ENCODE measurements at places on chromosomes 1 and 21.

- DNase-seq, result no peak
Measured at GRCh38 chr1:16396591-16396990, 29.5 kb downstream of the SZRD1 start.

- no peak for DNase-seq
Measured at GRCh38 chr1:19042675-19043578, 86.5 kb upstream of the IFFO2 start.

DNA sequence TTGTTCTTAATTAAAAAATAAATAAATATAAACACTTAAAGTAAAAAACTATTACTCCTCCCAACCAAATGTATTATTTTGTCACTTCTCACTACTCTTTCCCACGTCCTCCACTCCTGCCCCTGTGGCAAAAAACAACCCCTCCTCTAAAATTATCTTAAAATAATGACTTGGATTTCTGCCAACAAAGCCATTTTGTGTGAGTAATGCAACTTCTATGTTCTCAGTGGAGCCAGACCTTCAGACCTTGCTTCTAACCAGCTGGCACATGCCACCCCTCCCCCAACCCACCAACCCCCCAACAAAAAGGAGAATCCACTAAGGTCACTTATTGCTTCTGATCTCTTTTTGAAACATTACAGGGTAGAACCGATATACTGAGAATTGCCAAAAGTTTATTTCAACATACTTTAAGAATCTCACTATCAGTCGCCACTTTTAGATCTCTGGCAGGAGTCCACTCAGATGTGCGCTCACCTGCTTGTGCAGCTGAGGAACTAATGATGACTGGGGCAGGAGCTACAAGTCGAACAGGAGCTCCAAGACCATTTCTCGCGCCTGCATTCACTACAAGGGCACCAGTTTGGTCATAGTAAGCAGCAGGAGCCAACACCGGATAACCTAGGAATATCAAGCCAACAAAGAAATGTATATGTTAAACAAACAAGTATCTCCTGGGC lies 58.3 kb upstream of the SDC3 start:
- DNase-seq, result no peak

DNA sequence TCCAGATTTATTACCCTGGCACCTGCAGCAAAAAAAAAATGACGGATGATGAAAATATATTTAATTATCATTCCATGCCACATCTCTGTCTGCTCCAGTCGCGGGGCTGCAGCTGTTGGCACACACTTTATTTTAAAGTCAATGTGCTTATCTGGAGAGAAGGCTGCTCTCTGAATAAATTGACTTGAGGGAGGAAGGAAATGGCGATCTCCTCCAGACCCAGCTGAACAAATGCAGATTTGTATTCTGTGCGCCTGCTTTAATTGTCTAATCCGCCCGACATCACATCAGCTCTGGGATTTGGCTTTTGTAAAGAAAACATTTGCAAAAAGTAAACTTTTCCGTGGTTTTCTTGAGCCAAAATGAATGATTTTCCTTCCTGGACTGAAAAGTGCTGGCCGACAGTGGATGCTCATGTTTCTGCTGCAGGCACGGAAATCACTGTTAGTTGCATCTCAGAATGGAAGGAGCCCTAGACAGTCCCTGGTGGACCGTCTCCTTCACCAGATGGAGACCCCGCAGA lies 150.2 kb downstream of the CAMTA1 start:
- DNase-seq, result no peak

DNA sequence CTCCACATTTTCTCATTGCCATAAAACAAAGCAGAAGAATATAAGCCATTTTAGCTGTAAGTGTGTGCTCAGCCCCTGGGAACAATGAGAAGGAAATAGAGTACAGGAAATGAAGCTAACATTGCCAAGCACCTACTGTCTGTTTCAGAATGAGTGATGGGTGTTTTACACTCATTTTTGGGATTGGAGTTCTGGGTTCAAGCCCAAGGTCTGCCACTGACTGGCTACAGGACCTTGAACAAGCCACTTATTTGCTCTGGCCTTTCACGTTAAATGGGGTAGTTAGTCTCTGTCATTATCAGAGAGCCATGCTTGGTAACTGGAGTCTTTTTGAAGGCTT lies 80.7 kb upstream of the KAZN start:
- no peak for DNase-seq

DNA sequence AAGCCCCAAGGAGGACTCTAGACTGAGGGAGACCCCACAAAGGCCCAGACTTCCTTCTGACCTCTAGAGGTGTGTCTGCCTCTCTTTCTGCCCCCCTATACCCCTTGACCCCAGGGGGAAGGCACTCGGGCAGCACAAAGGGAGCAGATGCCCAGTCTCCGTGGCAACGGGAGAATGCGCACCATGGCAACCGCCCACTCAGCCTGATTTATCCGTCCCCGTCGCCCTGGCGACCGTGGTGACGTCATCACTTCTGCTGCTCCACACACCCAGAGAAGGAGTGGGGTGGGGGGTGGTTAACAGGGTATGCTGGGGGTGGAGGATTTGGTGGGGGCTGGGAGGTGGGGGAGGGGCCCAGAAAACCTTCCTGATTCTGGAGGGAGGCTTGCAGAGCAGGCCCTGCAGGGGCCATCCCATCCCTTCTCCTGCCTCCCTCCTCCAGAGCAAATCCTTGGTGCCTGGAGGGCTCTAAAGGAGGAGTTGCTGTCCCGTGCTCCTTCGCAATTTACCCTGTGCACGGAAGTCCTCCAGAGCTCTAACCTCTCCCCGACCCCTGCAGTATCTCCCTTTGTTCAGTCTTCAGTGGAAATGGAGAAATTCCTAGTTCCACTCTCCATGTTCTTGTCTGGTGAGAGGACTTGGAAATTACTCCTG lies 6.3 kb downstream of the CELF3 start:
- no peak for DNase-seq

DNA sequence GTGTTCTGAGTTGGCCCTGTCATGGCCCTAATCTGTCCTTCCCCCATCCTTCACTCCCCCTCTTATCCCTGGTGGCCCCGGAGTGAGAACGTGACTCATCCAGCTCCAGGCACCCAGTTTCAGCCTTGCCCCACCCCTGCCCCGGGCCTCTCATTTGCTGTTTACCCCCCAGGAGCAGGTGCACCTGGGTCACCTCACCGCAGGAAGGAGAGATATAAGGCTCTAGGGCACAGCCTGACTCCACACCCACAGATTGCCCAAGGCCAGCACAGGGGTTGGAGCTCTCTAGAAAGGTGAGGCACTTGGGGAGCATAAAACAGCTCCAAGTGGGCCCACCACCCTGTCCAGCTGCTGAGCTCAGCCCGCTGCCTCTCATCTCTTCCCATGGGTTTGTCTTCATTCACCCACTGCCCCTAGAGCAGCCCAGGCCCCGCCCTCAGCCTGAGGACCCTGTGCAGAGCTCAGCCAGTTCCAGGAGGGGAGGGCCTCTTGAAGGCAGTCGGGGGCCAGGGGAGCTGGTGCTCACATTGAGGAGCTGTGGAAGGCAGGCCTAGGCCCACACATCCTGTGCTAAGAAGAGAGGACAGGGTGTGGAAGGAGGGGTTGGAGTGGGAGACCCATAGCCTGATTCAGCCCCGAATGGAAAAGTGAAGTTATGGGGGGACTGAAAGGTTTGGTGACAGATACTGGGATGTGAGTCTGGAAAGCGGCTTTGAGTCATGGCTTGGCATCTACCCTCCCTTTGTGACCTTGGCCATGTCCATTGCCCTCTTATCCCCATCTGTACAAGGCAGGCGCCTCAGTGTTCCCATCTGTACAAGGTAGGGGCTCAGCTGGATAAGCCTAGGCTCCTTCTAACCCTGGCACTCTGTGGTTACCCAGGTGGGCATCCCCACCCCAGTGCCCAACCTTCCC lies 16.1 kb upstream of the GPR37L1 start:
- no peak for DNase-seq

DNA sequence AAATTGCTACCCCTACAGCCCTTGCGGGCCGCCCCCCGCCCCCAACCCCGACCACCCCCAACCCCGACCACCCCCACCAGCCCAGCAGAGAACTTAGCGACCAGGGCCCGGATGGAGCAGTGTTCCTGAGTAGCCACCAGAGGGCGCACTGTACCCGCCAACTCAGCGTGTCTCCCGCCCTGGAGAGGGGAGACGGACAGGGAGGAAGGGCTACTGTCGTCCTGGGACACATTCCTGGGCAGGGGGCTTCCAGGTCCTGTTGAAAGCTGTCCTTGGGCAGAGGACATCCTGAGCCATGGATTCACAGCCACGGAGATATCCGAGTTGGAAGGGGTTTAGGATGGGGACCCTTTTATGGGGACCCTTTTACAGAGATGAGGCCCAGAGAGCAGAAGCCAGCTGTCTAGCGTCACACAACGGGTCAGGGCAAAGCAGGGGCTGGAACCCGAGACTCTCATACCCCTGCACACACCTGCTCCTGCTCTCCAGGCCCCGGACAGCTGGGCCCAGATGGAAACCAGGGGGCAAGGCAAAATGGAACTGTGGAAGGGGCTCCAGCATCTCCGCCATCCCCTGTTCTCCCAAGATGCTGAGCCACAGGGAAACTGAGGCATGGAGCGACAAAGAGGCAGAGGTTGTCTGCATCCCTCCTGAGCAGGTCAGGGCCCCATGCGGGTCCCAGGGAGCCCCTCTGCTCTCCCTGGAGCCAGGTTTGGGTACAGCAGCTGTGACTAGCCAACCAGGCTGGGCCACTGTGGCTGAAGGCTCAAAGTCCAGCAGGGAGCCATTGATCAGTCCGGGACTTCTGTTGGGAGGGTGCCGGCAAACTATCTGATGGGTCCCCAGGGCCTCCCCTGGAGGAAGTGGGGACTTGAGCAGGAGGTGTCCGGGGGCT lies 25.0 kb upstream of the LAPTM5 start:
- DNase-seq, result peak; percentile 62

- DNase-seq, result no peak
Measured at GRCh38 chr1:169108863-169109560, 2.5 kb downstream of the ATP1B1 start.

DNA sequence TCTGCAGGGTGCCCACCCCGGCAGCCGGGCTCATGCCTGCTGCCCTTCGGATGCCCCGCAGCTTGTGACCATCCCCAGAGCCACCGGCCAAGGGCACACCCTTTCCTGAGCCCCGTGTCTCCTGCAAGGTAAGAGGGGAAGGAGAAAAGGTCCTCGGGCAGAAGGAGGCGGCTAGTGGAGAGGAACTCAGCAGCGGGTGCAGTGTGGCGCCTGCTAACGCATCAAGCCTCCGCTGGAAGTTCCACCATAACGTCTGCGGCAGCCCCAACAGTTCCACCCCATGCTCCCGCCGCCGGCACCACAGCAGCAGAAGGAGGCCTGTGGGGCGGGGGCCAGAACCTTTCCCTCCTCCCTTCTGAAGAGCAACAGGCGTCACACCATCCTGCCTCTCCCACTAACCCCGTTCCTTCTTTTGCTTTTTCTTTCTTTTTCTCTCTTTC lies 990 bp downstream of the VWA5B1 start:
- no peak for DNase-seq

- no peak for DNase-seq
Measured at GRCh38 chr1:31238986-31239613, 587 bp downstream of the NKAIN1 start.

DNA sequence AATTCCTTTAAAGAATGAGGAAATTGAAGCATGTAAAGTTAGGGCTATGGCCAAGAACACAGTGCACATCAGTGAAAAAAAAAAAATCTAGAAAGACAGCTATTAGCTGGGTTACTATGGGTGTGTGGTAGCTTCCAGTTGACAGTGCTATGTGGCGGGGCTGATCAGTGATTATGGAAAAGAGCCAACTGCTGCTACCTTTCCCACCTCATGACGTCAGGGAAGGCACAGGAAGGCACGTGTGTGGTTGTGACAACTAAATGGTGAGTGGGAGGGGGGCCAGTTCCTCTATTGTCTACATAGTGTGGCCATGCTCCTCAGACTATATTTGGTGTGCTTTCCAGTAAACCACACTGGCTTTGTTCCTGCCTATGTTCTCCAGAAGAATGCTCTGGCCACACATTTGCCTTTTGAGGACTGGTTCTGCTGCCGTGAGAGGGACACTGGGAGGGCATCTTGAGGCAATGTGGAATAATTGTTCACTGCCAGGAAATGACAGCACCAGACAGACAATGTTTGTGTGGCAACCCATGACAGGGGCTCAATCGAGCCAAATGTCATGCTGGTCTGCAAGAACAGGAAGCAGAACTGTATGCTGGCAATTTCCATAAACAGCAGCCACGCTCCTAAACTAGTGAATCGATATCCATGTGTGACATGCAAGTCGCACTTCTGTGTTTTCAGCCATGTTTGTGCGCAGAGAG lies 3.0 kb upstream of the SDE2 start:
- DNase-seq, result peak; percentile 93

DNA sequence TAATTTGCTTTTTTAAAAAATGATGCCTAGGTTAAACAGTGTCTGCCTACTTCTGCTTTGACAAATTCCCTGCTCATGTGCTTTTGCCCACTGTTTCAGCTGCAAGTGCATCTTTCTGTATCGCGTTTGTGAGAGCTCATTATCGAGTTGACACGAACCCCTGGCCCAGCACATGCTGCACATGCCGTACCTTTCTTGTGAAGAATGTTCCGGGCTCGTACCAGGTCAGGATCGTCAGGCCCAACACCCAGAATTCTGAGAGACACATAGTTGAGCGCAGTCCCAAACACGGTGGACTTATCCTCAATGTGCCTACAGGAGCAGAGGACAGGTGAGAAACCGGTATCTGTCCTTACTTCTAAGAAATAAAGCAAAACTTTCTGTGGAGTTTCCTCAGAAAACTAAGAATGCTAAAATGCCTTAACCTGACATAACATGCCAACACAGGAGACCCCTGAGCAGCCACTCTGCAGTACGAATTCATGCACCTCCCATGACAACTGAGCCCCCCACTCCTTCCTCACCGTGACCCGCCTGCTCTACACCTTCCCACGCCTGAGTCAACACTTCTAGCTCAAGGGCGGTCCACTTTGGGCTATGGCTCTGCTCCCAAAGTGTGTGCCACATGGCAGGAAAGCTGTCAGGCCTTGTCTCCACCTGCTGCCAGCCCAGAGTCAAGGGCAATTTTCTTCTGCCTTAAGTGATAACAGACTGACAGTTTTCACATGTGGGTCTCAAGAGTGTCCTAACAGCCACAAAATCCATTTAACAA lies 6.7 kb downstream of the LSS start:
- DNase-seq, result no peak

DNA sequence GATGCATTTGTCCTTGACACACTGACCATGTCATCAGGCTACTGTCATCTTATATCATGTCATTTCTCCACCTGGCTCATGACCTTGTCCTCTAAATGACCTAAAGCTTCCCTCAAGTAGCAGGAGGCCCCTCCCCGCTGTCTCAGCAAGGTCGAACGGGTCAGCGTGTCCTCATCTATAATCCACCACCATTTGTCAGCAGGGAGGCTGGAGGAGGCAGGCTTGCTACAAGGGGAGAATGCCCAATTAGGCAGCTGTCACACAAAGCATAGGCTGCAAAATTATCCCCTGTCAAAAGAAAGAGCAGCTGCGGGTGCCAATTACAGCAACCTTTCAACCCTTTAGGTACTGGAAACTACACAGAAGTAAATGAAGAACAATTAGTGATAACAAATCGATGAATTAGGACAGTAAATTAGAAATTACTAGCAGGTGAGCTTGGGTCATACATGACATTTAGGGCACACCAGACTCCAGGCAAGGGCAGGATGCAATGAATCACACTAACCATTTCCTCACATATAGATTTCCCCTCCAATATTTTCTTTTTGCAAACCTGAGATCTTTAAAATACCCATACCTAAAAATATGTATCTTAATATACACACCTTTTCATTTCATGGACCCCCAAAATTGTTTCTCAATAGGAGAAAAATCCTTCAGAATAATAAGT lies 61.2 kb downstream of the NRIP1 start:
- no peak for DNase-seq

GRCh38 chr1:161089938-161090337 lies 580 bp upstream of the NECTIN4 start:
- no peak for DNase-seq

Data from CD14-positive monocyte (primary cell).